ENCODE measurements at places on chromosomes 11 and 22.

DNA sequence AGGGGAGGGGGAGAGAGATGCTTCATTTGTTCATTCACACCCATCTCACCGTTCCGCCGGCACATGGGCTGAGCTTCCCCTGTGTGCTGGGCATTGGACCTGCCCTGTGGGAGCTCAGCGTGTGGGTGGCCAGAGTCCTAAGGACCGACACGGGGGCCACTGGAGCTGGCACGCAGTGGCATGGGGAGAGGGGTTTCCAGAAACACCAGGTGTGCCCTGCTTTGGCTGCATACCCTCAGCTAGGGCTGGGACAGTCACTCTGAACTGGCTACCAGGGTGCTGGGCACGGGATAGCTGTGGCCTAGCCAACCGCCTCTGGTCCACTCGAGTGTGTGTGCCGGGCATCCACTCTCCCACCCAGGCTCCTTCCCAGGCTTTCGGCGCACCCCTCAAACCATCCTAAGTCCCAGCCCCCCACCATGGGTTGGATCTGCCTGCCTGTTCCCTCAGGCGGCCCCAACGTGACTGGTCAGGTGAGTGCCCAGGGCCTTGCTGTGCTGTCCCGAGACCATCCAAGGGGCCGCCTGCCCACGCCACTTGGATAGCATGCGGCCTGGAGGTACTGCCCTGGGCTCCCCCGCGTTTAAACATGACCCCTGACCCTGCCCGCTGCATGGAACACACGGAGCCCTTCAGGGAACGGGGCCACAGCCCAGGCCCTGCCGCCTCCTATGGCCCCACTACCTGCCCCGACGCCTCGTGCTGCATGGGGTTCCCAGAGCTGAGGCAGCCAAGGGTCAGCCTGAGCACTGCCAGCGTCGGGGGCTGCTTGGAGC lies 51.6 kb upstream of the LINC01488 start:
- no peak for DNase-seq

GRCh38 chr11:66272596-66272995 lies 4.2 kb downstream of the RAB1B start:
- no peak for DNase-seq

GRCh38 chr11:63180536-63180935 lies 36.5 kb upstream of the SLC22A24 start:
- DNase-seq = no peak

- DNase-seq = no peak
Measured at GRCh38 chr11:27470826-27471588, 1.6 kb downstream of the LGR4 start.

- DNase-seq = no peak
Measured at GRCh38 chr22:27996529-27996925, 77.5 kb upstream of the PITPNB start.

DNA sequence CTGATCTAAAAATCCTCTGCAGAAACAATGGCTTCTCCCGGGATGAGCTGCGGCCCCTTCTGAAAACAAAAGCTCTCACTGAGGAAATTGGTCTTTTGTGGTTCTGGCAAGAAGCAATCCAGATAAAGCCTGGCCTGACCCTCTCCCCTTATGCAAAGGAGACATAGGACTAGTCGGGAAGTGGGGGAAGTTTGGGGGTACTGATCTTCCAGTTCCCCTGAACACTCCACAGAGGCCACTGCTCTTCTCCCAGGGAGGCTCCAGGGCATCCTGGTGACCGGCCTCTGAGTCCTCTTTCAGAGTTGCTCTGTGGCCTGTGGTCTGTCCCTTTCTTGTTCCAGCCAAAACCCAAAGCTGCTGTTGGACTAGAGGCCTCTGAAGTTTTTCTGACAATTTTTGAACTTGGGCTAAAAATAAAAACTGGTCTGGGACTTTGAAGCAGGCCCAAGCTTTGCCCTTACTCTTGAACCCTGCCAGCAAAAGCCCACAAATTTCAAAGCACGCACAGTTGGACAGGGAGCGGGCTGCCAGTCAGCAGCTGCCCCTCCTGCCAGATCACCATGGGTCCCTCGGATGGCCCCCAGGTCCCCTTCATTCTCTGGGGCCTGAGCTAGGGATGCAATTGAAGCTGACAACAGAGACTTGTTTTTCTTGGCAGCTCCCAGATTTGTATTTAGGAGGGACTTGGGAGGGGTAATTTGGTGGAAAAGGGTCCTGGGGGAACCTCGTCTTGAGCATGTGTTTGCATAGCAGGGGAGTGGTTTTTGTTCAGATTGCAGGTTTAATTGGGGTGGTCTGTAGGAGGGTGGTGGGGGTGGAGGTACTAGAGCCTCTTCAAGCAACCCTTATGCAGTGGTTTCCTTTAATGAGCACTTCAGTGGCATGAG lies 381.6 kb upstream of the CADM1 start:
- DNase-seq = no peak

DNA sequence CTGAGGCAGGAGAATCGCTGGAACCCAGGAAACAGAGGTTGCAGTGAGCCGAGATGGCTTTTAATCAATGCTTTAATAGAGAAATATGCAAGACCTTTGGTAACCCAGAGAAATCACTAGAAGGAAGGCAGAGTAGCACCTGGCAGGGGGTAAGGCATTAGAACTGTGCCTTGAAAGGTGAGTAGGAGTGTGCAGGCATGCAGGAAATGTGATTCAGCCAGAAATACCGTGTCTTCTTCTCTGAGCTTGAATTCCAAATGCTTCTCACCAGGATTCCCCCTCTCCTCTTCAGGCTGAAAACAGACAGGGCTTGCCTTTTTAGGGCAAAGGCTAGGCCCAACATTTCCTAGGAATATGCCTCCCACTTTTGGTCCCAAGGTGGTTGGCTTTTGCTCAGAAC lies 51.0 kb downstream of the OR4D9 start:
- DNase-seq = no peak

DNA sequence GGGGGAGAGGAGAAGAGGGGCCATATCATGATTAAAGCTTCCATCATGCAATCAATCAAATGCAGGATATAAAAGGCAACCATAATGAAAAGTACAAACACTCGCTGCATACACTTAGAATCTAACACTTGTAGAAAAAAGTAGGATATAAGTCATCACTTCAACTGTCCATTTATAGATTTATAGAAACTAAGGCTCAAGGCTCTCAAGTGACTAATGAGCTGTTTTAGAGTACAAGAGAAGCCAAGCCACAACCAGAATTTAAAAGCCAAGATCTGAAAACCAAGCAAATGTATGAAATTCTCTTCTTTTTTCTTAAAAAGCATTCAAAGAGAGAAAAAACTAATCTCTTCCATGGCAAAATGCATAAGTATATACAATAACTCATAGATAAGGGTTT lies 160.2 kb upstream of the BLID start:
- no peak for DNase-seq

- DNase-seq = no peak
Measured at GRCh38 chr11:108340973-108341372, 118.1 kb downstream of the ATM start.

GRCh38 chr11:132158696-132159095 lies 788.3 kb downstream of the NTM start:
- DNase-seq = no peak

DNA sequence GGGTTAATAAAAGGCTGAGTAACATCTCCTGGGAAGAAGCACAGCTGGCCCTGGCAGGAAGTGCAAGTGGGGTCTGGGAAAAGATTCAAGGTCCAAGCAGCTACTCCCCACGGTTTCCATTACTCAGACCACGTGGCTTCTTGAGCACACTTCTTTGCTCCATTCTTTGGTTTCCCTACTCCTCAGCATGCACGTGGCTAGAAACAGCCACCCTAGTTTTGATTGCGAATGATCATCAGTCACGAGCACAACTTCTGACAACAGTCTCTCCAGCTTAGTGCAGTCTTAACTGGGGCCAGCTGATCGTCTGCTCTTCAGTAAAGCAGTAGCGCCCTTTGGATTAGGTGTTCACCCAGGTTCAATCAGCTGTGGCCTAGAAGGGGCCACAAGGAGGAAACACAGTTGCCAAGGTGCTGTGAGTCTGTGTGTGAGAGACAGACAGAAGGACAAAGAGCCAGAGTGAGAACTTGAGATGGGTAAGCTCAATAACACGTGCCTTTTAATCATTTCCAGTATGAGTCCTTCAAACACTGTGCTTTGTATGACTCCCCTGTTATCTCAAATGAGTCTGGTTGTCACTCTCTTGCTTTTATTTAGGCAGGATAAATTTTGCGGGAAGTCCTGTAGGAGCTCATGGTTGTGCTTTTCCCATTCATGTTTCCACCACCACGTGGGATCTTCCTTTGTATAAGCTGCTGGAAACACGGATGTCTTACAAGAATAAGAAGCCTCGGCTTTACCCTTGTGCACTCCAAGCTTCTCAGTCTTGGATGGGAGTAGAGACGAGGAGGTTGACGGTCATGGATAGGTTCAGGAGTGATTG lies 901 bp upstream of the PARVA start:
- DNase-seq = no peak

- DNase-seq = no peak
Measured at GRCh38 chr22:18056807-18057474, 20.8 kb upstream of the PEX26 start.

DNA sequence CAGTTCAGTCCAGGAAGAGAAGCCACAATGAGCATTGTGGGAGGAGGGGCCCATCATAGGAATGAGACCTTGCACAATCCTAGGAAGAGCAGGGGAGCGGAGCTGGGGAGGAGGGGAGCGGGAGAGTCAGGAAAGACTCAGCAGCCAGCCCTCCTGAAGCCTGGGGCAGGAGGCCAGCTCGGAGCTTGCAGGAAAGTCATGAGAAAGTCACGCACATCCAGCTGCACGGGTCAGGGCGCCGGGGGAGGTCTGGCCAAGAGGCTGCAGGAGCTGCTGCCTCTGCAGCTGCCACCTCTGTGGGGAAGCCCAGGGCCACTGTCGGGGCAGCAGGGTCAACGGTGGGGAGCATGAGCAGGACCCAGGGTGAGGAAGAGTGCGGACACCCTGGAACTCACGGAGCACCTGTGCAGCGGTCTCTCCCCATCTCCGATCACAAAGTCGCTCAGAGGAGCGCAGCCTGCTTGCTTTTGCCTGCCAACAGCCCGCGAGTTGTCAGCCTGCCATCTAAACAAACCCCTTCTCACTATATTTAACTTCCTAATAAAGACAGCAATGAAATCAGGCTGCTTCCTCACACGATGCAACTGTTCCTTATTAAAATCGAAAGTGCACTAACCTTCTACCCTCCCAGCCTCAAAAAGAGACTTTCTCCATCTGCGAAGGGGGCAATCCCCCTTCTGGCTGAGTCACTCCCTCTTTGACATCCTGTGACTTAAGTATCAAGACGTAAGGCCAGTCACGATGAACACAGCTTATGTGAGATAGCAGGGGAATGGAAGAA lies 52.9 kb upstream of the RTL6 start:
- no peak for DNase-seq

DNA sequence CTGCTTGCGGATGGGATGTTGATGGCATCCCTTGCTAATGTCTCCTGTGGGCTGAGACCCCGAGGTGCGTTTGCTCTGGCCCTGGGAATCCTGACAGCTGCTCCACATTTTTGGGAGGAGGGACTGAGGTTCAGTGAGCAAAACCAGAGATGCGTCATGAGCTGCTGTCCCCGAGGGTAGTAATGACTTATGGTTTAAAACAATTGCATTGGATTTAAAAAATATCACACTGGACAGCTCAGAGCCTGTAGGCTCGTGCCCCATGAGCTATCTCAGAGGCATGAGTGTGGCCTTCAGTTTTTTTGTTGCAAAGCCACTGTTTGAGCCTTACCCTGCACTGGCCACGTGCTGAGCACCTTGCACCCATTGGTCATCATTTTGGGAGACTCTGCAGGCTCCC lies 20.9 kb upstream of the PARVG start:
- DNase-seq = no peak

GRCh38 chr11:134562196-134562595 lies 150.2 kb upstream of the B3GAT1 start:
- no peak for DNase-seq

DNA sequence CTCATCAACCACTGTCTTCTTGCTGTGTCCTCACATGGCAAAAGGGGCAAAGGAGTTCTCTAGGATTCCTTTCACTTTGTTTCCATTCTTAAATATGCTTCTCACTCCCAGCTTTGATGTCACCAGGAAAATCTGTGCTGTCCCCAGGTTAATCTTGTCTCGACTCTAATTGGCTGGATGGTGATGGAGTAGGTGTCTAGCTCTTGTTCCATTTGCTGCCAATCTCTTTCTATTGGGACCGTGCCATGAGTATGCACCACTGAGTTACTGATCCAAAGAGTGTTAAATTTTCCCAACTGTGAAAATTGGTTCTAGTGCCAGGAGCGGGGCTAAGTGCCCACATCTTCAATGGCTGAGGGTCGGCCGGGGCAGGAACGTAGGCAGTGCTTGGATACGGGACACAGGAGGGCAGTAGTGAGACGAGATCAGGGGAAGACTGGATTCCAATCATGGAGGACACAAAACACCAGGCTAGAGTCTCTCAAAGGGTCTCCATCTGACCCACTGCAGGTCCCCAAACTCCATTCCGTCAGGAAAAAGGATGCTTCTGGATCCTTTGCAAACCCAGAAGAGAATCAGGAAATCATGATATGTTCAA lies 47.7 kb upstream of the CSNK2A3 start:
- DNase-seq = no peak

- DNase-seq = no peak
Measured at GRCh38 chr11:26936109-26936508, 57.8 kb upstream of the FIBIN start.

GRCh38 chr11:8809939-8810539 lies 101.0 kb upstream of the AKIP1 start:
- no peak for DNase-seq

DNA sequence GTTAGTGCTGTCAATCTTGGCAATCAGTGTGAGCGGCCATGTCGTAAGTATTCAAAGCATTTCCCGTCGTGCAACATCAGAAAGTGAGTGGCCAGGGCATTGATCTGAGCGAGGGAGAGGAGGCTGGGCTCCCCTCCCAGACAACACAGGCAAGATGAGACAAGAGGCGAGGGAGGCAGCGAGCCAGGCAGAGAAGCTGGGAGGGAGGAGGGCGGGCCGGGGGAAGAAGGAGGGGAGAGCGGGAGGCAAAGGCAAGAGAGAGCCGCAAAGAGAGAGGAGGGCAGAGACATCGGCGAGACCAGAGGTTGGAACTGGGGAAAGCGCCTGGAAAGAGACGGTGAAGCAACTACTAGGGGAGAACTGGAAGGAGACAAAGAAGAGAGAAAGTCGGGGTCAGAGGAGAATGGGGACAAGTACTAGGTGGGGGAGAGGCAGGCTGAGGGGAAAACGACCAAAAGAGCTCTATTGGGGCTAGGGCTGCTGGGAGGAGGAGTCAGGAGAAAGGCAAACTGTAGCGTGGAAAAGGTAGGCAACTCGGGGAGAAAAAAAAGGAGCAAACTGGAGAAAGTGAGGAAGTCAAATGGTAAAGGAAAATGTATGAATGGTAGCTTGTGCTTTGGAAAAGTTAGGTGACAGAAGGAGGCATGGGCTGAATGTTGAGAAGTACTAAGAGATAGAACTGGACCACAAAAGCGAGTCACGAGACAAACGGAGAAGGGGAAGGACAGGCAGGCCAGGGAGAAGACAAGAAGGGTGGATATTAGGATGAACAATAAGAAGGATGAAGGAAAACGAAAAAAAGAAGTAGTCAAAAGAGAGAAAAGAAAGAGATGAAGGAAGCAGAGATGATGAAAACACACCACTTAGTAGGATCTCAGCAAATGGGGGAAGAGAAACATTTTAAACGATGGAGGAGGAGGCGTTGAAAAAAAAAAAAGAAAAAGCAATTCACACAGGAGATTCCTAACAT lies 130.5 kb upstream of the C11orf58 start:
- DNase-seq = no peak

Measured in CD4-positive, alpha-beta T cell treated with Interleukin-17A for 4 hours (primary cell).